ENCODE measurements at places on chromosomes 1 and 21.

- DNase-seq = no peak
Measured at GRCh38 chr21:17466166-17466565, 46.7 kb upstream of the CXADR start.

DNA sequence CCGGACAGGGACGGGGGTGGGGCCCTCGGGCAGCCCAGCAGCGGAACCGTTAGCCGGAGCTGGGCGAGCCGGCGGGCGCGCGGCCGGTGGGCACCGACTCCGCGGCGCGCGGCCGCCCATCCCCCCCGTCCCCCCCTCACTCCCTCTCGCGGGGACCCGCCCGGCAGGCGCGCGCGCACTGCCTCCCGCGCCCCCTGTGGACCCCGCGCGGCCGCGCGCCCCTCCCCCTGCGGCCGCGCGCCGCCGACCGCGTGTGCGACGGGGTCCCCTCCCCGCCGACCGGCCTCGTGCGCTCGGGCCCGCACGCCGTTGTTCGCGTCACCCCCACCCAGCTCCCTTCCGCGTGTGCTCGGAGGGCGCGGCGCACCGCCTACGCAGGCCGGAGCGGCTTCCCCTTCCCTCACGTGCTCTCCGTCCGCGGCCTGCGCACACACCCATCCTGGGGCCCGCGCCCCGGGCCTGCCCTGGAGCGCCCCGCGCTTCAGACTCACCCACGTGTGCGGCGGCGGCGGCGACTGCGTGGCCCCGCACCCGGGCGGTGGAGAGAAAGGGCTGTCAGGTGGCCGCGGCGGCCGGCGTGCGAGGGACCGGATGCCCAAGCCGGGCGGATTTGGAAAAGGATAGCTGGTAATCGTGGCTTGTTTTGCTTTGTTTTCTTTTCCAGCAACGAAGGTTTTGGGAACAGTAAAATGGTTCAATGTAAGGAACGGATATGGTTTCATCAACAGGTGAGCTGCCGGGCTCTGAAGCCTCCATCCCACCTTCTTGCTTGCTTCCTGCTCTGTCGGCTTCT is 717 bp downstream of the YBX1 start:
- peak; percentile 76 for DNase-seq

GRCh38 chr1:203463469-203464062 is 12.0 kb upstream of the PRELP start:
- peak; percentile 69 for DNase-seq

DNA sequence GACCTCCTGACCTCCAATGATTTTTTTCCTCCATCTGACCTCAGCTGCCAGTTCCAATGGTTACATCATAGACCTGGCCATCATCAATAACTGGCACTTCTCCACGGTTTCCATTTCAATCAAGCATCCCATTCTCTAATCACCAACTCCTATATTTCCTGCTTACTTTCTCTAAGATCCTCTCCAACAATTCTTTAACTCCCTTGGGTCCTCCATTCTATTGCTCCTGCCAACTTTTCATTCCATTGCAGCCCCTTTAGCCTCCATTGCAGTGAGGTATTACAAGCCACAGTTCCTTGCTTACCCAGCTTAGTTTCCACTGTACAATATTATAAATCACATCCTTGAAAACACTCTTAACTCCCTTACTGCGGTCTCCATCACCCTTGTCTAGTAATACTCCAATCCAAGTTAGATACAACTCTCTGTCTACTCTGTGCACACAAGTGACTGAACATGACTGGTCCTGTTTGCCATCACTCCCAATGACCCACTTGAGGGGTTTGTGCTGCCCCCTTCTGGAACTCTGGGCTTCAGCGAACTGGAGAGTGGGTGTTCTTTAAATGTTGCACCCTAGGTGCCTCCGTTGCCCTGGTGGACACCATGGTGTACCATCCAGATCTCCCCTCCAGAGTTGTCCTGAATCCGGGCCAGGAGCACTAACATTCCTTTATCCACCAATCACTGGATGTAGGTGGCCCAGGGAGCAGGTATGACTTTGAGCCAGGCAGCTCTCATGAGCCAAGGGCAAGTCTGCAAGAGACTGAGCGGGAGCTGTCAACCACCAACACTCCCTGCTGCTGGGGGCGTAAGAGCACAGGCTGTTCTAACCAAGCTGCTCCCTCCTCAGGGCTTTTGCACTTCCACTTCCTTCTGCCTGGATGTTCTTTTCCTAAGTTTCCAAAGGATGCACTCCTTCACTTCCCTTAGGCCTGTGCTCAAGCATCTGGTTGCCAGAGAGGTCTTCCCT is 3.7 kb upstream of the FNDC7 start:
- DNase-seq = peak; percentile 57

DNA sequence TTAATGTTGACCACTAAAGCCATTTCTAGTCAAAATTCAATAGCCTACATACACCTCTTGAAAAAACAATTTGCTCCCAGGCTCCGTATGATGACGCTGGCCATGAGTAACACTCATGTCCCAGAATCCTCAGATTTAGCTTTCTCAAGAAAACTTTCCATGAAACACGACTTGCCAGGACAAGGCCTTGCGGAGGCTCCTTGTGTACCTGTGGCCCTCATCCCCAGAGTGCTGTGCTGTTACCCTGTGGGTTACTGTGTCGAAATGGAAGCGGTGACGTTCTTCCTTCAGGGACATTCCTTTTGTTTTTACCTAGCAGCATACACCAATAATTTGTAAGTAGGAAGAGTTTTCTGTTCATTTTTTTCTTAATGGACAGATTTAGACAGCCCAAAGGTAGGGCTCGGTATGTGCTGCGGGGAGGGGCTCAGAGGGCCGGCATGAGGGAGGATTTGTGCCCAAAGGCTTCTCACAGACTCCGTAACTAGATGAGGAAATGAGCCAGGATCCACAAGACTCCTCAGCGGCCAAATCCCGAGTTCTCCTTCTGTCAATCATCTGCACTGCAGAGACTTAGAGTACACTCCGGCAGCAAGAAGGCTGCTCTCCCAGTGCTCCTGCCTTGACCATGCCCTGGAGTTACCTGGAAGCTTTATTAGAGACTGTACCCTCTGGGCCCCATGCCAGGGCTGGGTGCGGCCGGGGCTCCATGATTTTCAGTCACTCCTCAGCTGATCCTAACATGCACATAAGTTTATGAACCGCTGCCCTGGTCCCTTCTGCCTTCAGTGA is 17.8 kb downstream of the GNG12 start:
- DNase-seq = peak; percentile 28

DNA sequence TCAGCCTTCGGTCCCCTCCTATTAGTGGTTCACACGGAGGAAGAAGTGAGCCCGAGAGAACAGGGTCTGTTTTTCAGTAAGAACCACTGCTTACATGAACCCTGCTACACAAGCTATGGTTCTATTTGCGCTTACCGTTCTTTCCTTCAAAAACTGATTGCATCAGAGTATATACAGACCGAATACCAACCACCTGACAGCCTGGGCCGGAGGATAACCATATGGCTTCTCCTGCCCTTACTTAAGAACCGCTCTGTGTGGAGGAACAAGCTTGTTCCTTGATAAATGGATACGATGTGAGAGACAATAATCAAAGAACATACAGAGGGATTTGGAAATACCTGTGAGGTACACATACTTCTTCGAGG is 1.1 kb upstream of the KCNT2 start:
- DNase-seq = no peak

GRCh38 chr1:182428043-182428442 is 21.9 kb upstream of the RGSL1 start:
- no peak for DNase-seq

DNA sequence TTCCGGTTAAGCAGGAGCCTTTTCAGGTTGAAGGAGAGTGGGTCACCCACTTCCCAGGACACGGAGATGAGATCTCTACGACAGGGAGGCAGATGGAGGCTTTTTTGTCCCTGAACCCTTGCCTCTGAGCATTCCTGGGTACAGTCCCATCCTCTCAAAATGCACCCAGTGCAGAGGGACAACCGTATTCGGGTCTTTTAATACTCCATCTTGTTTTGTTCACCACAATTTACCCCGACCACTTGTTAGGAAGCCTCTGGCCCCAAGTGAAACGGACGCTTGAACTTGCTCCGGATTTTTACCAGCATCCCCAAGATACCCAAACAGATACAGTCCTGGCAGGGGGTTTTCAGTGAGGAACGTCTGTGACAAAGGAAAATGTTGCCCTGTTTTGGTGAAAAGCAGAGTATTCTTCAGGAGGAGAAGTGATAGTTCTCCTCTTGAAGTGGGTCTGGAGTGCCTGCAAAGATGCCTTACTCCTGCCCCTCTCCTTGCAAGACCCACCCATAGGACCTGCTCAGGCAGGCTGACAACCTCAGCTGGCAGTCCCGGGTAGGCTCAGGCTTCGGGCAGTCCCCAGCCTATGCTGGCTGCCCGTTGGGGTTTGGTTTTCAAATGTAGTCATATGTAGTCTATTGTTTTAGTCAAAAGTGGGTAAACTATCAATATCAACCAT is 669 bp upstream of the ARL8A start:
- DNase-seq = no peak

- DNase-seq = no peak
Measured at GRCh38 chr1:15076807-15077206, 76.7 kb upstream of the TMEM51 start.

- no peak for DNase-seq
Measured at GRCh38 chr1:9106286-9106685, 22.6 kb downstream of the GPR157 start.

DNA sequence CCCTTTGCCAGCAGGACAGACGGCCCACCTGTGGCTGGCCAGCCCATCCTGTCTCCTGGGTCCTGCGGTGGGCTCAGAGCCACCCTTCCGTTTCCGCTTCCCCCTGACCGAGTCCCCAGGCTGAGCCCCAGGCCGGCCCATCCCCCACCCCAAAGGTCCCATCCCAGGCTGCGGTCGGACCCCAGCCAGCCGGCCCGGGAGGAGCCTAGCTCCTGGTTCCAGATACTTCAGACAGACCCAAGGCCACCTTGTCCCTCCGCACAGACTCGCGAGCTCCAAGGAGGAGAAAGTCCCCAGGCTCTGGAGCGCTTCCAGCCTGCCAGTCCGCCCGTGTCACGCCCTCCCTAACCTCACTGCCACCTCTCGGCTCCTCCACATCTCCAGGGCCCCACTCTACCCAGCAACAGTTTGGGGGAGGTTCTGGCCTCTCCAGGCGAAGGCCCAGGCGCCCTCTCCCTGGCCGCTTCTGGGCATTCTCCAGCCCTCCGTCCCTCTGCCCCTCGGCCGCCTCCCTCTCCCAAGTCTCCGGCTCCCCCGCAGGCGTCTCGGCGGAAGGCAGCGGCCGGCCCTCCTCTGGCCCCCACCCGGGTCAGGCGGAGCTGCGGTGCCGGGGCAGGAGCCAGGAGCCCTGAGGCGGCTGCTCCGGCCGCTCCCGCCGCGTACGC is 835 bp downstream of the LRRN2 start:
- peak; percentile 69 for DNase-seq

DNA sequence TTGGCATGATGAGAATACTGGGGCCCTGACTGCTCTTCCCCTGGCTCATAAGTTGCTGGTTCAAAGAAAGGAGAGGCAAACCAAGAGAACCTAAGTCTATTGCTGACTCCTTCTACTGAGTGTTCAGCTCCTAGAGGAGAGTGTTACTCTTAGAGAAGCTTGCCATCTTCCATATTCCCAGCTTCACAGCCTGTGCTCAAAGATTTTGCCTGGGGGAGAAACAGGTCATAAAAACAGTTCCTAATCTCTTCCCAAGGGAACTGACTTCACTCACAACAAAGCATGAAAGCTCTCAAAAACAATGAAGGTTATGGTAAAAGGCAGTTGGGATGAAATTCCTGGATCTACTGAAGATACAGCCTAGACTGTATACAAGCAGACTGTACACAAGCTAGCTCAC is 37.1 kb downstream of the LRRC40 start:
- no peak for DNase-seq

DNA sequence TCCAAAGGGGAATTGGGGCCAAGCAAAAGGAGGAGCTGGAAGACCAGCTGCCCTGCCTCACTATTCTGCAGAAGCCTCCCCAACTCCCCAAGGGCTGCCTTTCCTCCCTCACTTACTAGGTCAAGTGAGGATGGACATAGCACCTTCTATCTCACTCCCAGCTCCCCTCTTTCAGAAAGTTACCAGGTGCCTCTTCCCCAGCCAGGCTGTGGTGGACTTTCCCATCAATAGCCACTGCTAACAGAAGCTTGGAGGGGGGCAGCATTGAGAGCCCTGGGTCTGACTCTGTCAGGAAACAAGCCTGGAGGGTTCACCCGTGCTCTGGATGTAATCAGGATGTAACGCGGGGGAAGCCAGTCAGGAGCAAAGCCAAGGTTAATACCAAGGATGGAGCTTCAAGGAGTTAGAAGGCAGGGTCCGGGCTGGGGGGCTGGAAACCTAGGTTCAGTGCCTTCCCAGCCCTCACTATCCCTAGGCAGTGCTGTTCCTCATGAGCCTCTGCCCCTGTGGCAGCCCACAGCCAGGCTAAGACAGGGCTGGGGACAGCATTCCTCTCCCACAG is 127.8 kb upstream of the NGF start:
- no peak for DNase-seq

GRCh38 chr1:1337793-1338147 is 6.7 kb downstream of the TAS1R3 start:
- DNase-seq = peak; percentile 67

DNA sequence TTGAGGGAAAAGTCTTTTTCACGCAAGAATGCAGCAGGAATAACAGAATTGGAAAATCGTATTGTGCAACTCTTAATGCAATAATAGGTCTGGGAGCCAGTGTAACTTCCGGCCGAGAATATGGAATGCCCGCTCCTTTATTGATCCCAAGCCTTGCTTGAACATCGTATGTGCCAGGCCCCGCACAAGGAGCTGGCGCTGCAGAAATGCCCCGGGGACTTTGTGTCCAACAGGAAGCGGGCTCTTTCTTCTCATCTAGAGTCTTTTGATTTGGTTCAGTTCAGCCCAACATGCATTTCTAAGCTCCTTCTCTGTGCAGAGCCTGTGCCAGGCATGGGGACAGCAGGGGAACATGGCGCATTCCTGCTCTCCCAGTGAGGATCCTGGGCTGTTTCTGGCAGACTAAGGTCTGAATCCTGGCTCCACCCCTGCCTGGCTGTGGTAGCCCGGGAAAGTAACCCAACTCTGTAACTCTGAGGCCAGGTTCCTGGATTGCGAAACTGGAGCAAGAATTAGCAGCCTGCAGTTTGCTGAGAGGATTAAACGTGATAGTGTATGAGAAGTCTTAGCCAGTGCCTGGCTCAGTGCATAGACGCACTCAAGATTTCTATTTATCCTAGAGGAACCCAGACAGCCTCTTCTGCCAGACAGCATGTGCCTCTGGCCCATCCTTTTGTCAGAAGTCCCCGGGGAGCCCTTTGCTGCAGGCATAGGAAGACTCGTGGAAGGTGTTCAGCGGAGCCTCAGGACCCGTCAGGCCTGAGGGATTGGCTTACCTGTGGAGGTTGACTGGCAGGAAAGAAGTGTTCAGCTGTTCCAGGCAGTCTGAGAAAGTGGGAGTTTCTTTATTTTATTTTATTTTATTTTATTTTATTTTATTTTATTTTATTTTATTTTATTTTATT is 987 bp upstream of the CDCP2 start:
- peak; percentile 82 for DNase-seq

DNA sequence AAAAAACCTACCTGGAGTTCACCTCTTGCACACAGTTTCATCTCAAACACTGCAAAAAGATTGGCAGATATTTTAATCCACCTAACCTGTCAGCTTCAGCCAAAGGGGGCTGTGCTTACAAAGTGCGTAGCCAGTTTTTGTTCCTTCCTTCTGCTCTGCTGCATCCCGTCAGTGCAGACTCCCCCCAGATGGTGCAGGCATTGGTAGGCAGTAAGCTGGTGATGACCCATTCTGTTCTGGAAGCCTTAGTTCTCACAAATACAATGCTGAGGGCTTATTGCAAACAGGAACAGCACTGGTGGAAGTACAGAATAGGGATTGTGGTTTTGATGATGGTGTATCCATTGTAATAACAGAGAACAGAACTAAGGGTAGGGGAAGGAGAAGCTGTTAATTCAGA is 239.5 kb downstream of the RYR2 start:
- no peak for DNase-seq

Data from NCI-H82 (cell line).